ENCODE measurements at places on chromosomes 1 and 21.

GRCh38 chr21:39867198-39867650, at the start of gene PCP4:
Gene PCP4, plus strand, starts transcription at chr21:39867438. Its CDS starts 64 bp downstream, at chr21:39867502.
- DNase-seq: no peak

DNA sequence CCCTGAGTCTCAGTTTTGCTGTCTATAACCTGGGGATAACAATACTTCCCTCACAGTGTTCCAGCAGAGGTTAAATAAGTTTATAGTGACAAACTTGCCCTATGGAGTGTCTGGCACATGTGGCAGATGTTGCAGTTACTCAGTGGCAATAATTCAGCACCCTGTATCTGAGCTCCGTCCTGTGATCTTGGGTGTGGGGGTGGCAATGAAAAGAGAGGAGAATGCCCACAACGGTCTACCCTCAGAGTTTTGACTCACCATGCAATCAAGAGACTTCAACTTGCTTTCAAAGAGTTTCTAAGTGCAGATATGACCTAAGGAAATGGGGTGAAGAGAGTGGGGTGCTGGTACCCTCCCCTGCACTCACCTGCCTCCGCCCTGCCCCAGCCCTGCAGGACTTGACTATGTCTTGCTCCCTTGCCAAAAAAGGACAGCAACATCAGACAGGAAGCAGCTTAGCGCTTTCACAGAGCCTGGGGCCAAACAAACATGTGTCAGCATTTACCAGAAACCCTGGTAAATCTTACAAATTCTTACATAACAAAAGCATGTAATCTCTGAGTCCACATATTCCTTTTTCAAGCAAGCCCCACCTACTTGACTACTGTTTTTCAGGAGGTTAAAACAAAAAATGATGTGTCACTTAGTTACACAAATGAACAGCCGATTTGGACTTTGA, 185.1 kb upstream of the CAMK1G start:
- DNase-seq: peak; percentile 78

- DNase-seq: no peak
These were observed 275.2 kb upstream of the DPYD start for GRCh38 chr1:98196012-98196411.

DNA sequence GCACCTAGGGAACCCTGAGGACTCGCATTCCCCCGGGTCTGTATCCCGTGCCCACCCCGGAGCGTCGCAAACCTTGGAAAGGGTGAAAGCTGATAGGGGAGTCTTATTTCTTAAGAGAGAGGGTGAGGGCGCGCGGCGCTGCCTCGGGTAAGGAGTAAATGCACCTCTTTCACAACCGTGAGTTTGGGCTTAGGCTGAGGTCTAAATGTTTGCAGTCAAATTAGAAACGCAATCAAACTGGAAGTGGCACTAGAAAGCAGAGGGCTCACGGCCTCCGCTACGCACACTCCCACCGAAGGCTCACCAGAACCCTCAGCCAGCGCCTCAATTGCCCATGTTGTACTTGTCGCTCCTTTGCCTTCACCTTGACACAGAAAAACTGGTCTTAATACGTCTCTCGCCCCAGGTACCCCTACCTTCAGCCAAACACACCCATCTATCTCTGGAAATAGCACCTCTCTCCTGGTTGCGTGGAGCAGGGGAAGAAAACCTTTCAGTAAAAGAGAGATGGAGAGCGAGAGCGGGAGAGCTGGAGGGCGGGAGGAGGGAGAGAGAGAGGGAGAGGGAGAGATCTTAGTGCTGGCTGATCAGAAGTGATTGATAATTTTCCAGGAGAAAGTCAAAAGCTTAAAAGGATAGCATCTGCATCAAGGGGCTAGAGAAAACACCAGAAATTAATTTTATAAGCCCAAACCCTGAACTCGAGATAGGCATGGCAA, 1.7 kb upstream of the HLX start:
- DNase-seq: no peak

DNA sequence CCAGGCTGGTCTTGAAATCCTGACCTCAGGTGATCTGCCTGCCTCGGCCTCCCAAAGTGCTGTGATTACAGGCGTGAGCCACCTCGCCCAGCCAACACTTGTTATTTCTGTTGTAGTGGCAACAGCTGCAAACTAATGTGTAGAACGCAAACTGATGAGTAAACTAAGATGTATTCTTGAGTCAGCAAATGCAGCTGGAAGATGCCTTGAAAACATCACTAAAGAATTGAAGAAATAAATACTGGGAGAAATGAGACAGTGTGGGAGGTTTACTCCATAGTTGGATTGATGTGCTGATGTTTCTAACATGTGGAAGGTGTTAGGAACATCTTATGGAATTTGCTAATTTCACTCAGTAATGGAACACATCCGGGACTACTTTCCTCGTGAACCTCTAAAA, 61.3 kb upstream of the KCNE2 start:
- DNase-seq: peak; percentile 49

- peak; percentile 53 for DNase-seq
These were observed 52.2 kb downstream of the SMYD2 start for GRCh38 chr1:214332946-214333798.

DNA sequence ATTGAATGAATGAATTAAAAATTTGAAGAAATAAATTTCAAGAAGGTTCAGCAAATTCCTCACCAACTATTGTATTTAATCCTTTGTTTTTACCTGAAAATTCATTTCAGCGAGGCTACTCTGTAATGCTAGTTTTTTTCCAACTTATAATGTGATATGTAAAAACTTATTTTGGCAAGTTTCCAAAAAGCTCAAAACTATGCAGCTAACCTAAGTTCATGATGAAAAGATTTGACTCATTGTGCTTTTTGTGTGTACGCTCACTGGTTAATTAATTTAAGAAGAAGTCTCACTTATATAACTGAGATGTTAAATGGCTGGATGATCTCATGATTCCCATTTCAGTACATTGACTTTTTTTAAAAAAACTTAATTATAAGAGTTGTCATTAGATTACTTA, 196.0 kb upstream of the SAMSN1 start:
- DNase-seq: no peak

GRCh38 chr1:81233591-81233990, 567.1 kb upstream of the ADGRL2 start:
- DNase-seq: no peak

DNA sequence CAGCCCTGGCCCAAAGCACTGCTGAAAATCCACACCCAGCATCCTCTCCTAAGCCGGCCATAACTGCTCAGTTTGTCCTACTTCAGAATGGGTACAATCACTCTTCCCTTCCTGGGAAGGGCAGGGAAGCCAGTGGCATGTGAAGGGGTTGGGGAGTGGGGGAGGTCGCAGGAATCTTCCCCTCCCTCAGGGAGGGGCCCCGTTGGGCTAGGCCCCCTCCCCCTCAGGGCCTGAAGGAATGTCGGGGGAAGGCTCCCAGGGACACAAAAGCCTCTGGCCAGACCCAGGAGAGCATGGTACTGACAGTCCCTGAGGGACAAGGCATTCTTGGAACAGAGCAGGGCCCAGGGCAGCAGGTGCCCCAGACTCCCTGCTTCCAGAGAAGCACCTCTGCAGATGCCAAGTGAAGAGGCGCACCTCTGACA, 1.2 kb downstream of the ELOVL1 start:
- no peak for DNase-seq

DNA sequence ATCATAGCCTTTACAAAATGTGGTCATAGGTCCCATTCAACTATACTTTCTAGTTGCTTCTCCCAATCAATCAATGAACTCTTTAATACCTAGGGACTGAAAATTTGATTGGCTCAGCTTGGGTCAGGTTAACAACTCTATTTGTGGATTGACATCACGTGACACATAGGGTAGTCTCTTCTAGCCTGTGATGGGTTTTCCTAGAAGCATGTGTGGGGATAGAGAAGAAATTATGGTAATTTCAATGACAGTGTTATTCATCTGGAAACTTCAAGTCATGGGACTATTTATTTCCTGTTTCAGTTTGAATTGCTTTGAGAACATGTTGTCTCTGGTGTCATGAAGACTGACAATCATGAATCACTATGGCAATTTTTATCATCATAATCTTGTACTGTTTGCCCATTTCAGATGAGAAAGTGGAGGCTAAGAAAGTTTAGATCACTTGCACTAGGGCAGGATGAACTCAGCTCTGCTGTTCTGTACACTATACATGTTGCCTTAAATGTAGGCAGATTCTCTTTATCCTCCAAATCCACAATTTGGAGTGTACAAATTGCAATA, 529.9 kb upstream of the BEND5 start:
- no peak for DNase-seq

GRCh38 chr1:224922404-224923164, 6.9 kb upstream of the DNAH14 start:
- no peak for DNase-seq

DNA sequence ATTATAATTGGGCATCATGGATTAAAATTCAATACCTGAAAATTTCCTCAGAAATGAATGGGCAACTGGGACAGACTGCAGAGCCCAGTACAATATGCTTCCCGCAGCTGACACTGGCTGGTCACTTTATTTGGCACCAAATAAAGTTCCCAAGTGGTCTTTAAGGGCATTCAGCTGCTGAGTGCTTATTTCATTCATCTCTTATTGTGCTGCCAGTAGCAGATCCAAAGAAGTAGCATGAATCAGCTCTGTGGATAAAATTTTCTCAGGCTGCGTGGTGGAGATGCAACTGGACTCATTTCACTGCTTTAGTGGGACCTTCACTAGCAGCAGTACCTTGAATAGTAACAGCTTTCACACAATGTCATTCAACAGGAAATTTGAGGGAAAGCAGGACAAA, 226.3 kb upstream of the ADGRL2 start:
- no peak for DNase-seq

DNA sequence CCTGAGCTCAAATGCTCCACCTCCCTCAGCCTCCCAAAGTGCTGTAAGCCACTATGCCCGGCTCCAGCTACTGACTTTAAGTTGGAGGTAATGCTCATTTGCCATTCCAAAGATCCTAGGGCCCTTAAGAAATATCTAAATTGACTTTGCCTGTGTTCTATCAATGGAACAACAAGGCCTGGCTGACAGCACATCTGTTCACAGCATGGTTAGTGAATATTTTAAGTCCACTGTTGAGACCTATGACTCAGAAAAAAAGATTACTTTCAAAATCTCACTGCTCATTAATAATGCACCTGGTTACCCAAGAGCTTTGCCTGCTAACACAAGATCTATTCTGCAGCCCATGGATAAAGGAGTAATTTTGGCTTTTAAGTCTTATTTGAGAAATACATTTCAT, 3.5 kb upstream of the SSX2IP start:
- DNase-seq: no peak

DNA sequence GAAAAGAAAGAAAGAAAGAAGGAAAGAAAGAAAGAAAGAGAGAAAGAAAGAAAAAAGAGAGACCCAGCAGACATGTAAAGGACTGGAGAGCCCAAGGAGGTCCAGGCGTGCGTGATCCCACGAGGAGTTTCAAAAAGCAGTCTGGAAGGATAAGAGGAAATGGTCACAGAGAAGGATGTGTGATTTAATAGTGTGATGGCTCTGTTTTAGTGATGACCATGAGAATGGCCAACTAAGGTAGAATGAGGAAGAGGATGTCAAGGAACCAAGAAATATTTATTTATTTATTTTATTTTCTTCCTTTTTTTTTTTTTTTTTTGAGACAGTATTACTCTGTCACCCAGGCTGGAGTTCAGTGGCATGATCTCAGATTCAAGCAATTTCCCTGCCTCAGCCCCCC, 25.5 kb downstream of the PTGS2 start:
- DNase-seq: no peak

GRCh38 chr1:226629896-226630550, 81.5 kb downstream of the STUM start:
- no peak for DNase-seq

DNA sequence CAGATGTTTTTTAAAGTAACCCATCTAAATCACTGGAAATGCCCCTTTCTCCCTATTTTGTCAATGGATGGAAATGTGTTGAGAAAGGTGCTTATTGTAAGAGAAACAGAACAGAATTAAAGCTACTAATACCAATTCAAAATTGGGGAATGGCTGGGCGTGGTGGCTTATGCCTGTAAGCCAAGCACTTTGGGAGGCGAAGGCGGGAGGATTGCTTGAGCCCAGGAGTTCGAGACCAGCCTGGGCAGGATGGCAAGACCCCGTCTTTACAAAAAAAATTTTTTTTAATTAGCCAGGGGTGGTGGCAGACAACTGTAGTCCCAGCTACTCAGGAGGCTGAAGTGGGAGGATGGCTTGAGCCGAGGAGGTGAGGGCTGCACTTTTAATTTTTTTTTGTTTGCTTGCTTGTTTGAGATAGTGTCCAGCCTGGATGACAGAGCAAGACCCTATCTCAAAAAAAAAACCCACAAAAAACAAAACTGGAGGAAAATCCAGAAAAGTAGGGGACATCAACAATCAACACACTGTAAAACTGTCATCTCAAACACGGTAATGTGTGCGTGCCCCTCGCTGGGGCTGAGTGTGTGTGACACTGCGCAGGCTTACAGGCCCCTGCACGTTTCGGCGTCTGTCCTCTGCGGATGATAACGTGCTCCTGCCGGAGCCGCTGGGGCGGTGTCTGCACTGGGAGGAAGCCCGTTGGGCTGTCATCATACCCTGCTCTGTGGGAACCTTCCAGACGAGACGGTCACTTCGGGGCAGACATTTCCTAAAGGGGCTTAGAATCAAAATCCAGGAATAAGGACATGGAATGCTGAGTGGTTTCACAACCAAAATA, 11.6 kb upstream of the POFUT2 start:
- no peak for DNase-seq

DNA sequence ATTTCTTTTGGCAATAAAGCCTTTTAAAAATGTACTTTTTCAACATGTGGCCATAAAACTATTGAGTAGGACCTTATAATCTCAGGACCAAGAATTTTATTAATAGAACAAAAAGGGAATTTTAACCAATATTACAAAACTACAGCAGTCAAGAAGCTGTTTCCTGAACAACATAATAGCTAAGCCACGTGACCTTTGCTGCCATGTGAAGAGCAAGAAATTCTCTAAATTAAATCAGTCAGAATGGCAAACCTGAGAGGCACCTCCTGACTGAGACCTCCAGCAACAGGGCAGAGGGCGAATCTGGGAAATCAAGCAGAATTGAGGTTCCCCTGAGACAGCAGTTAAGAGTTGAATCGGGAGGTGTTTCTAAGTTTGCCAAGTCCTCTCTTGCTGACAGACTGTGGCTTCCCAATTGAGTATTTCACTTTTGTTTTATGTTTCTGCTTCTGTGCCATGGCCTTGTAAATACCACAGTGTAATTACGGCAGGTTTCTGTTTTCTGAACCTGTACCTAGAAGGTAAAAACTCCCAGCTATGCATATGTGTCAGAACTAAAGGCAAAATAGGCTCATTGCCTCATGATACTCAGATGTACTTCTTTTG, 358.4 kb downstream of the NTNG1 start:
- no peak for DNase-seq

GRCh38 chr1:175717610-175718540, 25.5 kb downstream of the TNR start:
- DNase-seq: no peak

DNA sequence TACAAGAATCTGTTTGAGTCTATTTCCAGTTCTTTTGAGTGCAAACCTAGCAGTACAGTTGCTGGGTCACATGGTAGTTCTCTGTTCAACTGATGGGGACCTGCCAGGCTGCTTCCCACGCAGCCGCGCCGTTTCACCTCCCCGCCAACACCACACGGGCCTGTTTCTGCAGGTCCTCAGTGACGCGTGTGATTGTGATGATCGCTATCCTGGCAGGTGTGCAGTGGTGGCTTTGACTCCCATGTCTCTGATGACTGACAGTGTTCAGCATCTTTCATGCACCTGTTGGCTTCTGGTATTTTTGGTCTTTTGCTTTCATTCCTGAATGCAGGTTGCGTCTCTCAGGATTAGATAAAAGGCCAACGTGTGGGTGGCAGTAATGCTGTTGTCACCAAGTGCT, 41.6 kb downstream of the FAAP20 start:
- DNase-seq: no peak

- peak; percentile 18 for DNase-seq
These were observed 12.5 kb downstream of the CDC7 start for GRCh38 chr1:91513160-91513559.

Data from fibroblast of gingiva (primary cell).